ENCODE measurements at places on chromosomes 7 and 10. TPM values are rescaled to one million over a fixed set of nuclear protein-coding genes. Genes with fewer than 3 reads are reported as not detected.

DNA sequence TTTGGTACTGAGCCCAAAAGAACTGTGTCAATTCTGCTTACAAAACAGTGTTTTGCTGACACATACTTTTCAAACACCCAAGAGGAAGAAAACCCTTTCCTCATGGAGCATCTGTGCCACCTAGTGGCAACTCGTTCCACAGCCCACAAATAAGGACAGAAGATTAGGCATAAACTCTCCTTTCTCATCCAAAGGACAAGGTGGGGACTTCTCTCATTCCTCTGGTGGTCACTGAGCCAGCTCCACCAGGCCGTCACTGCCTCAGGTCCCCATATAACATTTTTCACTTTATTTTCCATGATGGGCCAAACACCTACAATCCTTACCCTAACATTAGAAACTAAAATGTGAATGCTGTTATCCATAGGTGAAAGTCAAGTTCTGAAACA, 76.9 kb downstream of the RNF216 start:
- DNase-seq: peak; percentile 77

- DNase-seq: no peak
These were observed 179.9 kb upstream of the CHRM2 start for GRCh38 chr7:136688601-136689000.

DNA sequence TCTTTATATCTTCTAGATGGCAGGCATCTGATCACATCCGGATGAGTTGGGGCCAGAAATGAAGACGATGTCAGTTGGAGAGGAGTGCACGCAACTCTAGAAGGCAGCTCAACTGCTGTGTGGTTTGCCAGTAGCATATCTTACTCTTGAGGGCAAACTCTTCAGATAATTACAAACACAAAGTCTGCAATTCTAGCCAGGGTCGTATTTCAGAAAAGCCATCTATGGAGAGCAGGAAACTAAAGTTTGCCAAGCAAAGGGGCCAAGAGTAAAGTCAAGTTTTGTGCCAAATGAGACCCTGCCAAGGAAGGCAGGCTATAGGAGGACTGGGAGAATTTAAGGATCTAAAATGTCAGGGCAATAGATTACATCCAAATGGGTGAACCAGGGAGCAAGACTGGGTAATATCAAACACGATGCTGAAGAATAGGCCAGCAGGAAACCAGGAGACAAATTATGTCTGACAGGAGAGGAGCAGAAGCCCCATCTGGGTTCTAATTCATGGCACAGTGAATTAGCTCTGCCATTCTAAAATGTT, 312.5 kb upstream of the SEMA3C start:
- DNase-seq: peak; percentile 57

NYAP1 gene
- under 0.01 TPM for total RNA-seq

GRCh38 chr7:108789451-108789850, 219.8 kb downstream of the DNAJB9 start:
- no peak for DNase-seq

DNA sequence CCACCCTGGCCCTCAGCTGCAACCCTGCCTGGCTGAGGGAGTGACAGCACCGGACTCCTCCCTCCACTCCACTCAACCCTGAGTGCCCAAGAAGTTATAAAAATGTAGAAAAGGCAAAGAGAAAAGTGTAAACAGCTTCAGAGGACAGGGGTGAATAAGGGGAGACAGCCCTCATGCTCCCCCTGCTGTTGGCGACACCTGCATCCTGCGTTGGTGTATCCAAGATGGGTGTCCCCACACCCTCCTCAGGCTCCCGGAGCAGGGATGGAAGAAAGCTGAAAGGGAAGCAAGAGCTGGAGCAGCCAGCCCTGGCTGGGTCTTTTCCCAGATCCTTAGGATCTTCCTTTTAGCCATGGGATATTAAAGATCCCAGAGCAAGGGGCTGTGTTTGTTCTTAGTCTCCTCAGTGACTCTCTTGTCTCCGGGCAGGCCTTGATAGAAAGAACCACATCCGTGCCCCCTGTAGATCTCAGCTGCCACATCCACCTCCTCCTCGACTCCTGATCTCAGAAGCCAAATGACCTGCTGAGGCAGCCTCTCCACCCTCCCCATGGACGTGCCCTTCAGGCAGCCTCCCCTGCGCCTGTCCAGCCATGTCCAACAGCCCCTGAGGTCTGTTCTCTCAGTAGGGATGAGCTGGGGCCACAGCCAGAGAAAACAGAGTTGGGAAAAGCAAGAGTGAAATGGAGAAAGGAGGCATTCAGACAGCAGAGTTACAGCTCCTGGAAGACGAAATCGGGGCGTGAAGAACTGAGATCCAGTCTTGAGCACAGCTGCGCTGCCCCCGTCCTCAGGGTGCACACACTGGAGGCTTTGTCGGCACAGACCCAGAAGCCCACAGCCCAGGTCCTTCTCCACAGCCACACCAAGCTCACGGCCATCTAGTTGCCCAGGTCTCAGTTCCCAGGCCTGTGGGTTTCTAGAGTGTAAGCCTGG, 6.8 kb downstream of the FAM131B start:
- peak; percentile 72 for DNase-seq

SBDS gene
- total RNA-seq: 83.7 TPM

GRCh38 chr7:73827567-73828106, 3.2 kb upstream of the CLDN4 start:
- DNase-seq: peak; percentile 44

GDF10 gene
- under 0.01 TPM for total RNA-seq
